ENCODE measurements at places on chromosomes 1 and 21.
A peak's percentile ranks its signal among the peaks of the same experiment; 100 is the strongest.

DNA sequence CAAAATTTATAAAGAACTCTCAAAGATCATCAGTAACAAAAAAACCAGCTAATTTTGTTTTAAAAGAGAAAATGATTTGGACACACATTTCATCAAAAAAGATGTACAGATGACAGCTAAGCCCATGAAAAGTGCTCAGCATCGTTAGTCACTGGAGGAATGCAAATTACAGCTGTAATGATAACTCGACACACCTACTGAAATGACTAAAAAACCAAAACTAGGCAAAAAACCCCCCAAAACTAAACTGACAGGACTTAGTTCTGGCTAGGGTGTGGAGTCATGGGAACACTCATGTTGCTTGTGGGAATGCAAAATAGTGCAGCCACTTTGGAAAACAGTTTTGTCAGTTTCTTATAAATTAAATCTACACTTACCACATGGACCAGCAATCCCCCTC lies 59.5 kb downstream of the CNIH3 start:
- DNase-seq = no peak

- no peak for DNase-seq
These were observed 87.5 kb upstream of the CACYBP start for GRCh38 chr1:174912264-174912663.

GRCh38 chr1:35931446-35932157 lies 697 bp downstream of the AGO3 start:
- DNase-seq = peak; percentile 42

GRCh38 chr1:87781554-87781953 lies 452.9 kb downstream of the LMO4 start:
- no peak for DNase-seq

GRCh38 chr1:160032165-160032820 lies 503 bp upstream of the PIGM start:
- no peak for DNase-seq

DNA sequence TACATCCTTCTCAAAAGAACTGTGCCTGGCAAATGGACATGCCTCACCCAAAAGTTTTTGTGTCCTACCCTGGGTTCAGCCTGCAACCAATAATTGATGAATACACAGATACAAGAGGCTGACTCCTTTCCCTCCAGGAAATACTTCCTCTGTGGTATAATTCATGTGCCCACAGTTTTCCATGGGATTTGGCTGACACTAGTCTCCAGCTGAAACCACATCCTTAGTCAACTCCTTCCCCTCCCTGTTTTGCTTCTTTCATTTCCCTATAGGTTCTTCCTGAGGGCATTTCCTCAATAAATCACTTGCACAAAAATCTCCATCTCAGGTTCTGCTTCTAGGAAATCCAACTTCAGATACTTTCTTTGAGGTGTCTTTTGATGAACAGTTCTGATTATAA lies 436.6 kb upstream of the C1orf87 start:
- no peak for DNase-seq

DNA sequence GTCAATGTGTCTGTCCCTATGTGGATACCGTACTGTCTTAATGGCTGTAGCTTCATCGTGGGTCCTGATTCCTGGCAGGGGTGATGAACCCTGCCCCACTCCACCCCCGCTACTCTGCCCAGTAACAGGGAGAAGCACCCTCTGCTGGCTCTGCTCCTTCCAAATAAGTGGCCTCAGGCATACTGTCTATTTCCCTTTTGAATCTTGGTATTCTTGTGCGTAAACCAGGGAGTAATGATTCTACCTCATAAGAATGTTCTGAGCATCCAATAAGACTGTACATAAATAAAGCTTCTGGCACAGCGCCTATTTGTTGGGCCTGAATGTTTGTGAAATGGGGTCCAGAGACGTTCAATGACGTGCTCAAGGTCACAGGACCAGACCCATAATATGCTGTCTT lies 35.2 kb upstream of the CTPS1 start:
- DNase-seq = peak; percentile 84

- DNase-seq = no peak
These were observed 213.0 kb downstream of the CAMTA1 start for GRCh38 chr1:6998267-6998666.

DNA sequence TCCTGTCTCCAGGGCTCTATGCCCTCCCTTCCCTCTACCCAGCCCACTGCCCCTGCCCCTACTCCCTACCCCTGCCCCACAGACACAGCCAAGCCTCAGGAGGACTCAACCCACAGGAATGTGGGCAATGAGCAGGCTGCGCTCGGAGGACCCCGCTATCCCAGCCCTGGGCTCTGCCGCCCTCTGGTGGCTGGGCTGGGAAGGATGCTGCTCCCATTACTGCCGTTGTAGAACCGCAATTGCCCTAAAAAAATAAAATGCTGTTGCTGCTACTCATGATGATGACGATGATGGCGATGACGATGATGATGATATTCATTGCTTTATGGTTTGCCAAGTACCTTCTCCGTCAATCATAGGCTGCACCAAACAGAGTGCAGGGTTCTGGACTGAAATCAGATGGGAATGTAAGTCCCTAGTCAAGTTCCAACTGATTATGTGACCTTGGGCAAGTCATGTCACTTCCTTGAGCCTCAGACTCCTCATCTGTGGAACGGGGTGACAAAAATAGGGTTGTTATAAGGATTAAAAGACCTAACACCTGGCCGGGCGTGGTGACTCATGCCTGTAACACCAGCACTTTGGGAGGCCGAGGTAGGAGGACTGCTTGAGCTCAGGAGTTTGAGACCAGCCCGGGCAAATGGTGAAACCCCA lies 24.6 kb downstream of the ARHGEF19 start:
- peak; percentile 90 for DNase-seq

GRCh38 chr1:174956086-174956485 lies 43.7 kb upstream of the CACYBP start:
- no peak for DNase-seq

GRCh38 chr1:234326497-234327366 lies 46.5 kb upstream of the COA6 start:
- DNase-seq = peak; percentile 71

DNA sequence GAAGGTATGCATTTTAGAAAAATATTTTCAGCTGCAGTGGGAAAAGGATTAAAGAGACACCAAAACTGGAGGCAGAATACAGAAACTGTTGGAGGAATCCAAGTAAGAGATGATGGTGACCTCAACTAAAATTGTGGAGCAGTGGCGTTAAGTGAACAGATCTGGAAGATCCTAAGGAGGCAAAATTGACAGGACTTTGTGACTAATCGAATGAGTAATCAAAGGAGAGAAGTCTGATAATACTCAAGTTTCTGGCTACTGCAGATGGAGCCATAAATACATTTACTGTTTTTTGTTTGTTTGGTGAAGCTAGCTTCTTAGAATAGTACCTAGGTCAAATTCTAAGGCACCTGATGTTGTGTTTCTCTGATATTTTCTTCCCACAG lies 3.1 kb downstream of the CTBS start:
- peak; percentile 66 for DNase-seq

GRCh38 chr1:69553726-69554125 lies 14.0 kb upstream of the LRRC7 start:
- no peak for DNase-seq

- DNase-seq = peak; percentile 94
These were observed 4.8 kb upstream of the IFNLR1 start for GRCh38 chr1:24191860-24192259.

DNA sequence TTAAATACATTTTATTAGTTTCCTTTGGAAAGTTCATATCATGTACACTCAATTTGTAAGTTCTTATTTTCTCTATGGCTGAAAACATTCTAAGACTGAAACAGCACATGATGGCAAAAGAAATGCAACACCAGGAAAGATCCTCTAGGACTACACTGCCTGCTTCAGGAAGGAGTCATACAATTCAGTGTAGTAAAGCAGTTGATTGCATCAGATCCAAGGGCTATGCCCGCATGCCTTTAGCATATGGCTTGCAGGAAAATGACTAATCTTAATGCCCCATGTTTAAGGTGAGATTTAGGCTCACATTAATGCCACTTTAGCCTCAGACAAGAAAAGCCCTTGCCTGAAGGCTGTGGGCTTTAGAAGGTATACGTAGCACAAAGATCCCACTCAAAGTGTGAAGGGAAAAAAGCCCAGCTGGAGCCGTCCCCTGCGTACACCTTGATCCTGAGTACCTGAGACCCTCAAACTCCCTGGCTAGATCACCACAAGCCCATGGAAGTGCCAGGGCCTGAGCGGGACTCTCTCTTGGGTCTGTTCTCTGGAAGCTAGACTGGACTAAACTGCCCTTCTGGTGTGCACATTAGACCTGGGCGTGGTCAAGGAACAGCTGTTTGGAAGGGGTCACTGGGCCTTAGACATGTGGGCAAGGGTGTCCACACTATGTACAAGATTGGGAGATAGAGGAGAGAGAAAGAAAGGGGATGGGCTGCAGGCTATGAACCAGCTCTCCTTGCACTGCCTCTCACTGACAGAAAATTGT lies 52.9 kb downstream of the ESRRG start:
- no peak for DNase-seq

DNA sequence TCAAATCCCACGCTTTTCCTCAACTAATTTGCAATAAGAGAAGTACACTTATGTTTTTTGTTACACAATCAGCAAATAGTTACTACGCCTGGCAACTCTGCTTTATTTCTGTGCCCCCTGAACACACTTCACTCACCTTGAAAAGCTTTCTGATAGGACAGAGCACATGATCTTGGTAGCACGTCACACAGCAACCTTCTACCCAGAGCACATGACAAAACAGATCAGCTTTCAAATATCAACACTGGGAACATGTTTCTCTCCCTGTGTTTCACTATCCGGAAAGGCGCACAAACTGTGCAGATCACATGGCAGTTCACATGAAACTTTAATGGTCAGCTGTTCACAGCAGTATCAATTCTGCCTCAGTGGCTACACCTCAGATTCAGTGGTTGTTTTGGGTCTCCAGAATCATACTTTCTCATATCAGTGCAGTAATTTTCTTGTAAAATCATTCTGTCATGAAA lies 2.2 kb downstream of the SLC19A2 start:
- no peak for DNase-seq
